Endothelial cell of umbilical vein (primary cell): ENCODE measurements at places on chromosomes 12 and 14. TPM values are rescaled to one million over a fixed set of nuclear protein-coding genes. Genes with fewer than 3 reads are reported as not detected.

The ADAMTS20 gene
- not detected in 2 replicates for total RNA-seq

The LTBP2 gene
- total RNA-seq, result 264 and 268 TPM in 2 replicates

The SLC25A21 gene
- 0.92 and 1.4 TPM in 2 replicates for total RNA-seq

The TRHDE gene
- total RNA-seq, result not detected in 2 replicates

The IRF2BPL gene
- 23.1 and 23.3 TPM in 2 replicates for total RNA-seq

The USP30 gene
- total RNA-seq, result 12.9 and 14.2 TPM in 2 replicates

- peaks cover 6% of the 10 kb centered on the region for H3K4me1 ChIP-seq
- DNase-seq, result peak; percentile 24
- peak overlapping the region; percentile 50 for H3K4me3 ChIP-seq
- H3K36me3 ChIP-seq, result no peaks in the 10 kb centered on the region
- H3K27ac ChIP-seq, result no peak overlapping the region
These were observed 496 bp downstream of the PPP2R5C start for GRCh38 chr14:101761881-101762529.

- H3K27ac ChIP-seq, result peak overlapping the region; percentile 18
- peaks cover 21% of the 10 kb centered on the region for H3K4me1 ChIP-seq
- H3K27me3 ChIP-seq, result no peaks in the 10 kb centered on the region
- no peaks in the 10 kb centered on the region for H3K36me3 ChIP-seq
- no peak overlapping the region for H3K4me3 ChIP-seq
These were observed 1189.0 kb upstream of the FLRT2 start for GRCh38 chr14:84340938-84341337.

- H3K4me1 ChIP-seq, result peaks cover 12% of the 10 kb centered on the region
- H3K27ac ChIP-seq, result peak overlapping the region; percentile 61
- DNase-seq, result peak; percentile 58
- H3K36me3 ChIP-seq, result peaks cover 4% of the 10 kb centered on the region
- H3K4me3 ChIP-seq, result no peak overlapping the region
- no peaks in the 10 kb centered on the region for H3K27me3 ChIP-seq
These were observed 14.2 kb downstream of the SEL1L start for GRCh38 chr14:81519200-81520011.

DNA sequence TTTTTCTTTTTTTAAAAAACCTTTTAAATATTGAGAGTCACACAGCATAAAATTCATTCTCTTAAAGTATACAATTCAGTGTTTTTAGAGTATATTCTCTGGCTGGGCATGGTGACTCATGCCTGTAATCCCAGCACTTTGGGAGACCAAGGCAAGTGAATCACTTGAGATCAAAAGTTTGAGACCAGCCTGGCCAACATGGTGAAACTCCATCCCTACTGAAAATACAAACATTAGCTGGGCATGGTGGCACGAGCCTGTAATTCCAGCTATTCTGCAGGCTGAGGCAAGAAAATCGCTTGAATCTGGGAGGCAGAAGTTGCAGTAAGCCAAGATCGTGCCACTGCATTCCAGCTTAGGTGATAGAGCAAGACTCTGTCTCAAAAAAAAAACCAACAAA lies 68.4 kb upstream of the BCAT1 start:
- H3K27me3 ChIP-seq, result peaks cover 3% of the 10 kb centered on the region
- H3K4me3 ChIP-seq, result no peak overlapping the region
- no peak overlapping the region for H3K27ac ChIP-seq
- no peaks in the 10 kb centered on the region for H3K36me3 ChIP-seq

DNA sequence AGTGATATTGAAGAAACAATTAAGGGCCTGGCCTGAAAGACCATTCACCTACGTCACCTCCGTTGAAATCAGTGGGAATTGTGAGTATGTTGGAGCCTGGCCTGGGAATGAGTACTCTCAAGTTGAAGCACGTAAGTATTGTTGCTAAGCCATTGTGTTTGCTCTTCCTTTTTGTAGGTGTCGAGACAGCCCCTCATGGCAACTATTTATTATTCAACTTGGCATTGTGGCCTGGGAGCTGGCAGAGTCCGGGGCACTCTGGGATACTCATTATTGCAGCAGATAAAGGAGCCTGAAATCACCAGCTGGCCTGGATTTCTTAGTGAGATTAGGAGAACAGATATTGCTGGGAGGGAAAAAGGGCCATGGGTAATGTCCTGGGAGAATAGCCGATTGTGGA lies 147.4 kb downstream of the C12orf75 start:
- H3K4me1 ChIP-seq, result peaks cover 81% of the 10 kb centered on the region
- H3K27ac ChIP-seq, result peak overlapping the region; percentile 63
- no peak overlapping the region for H3K4me3 ChIP-seq
- no peaks in the 10 kb centered on the region for H3K27me3 ChIP-seq
- no peaks in the 10 kb centered on the region for H3K36me3 ChIP-seq

- no peaks in the 10 kb centered on the region for H3K4me1 ChIP-seq
- H3K27ac ChIP-seq, result no peak overlapping the region
- H3K27me3 ChIP-seq, result no peaks in the 10 kb centered on the region
- DNase-seq, result peak; percentile 21
- no peak overlapping the region for H3K4me3 ChIP-seq
- H3K36me3 ChIP-seq, result no peaks in the 10 kb centered on the region
These were observed 82.2 kb downstream of the PAPOLA start for GRCh38 chr14:96584199-96584906.

GRCh38 chr14:47665337-47666134 lies 9.9 kb downstream of the MDGA2 start:
- no peak for DNase-seq
- H3K27me3 ChIP-seq, result no peaks in the 10 kb centered on the region
- no peak overlapping the region for H3K27ac ChIP-seq
- no peak overlapping the region for H3K4me3 ChIP-seq
- no peaks in the 10 kb centered on the region for H3K36me3 ChIP-seq
- H3K4me1 ChIP-seq, result no peaks in the 10 kb centered on the region

DNA sequence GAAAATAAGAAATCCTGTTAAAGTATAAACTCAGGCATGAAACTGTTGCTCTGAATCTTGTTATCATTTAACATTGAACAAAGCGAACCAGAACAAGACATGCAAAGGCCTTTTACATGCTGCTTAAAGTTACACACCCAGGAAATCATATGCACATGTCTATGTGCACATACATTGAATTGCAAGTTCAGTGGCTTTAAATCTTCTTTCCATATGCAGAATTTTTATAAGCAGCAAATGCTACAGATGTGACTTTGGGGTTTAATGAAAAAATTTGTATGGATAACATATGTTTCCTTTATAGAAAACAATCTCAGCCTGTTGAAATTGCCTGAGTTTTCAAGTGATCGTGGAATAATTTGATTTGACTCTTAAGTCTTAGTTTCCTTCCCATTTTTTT lies 193.9 kb downstream of the AEBP2 start:
- H3K4me1 ChIP-seq, result no peaks in the 10 kb centered on the region
- H3K36me3 ChIP-seq, result no peaks in the 10 kb centered on the region
- no peaks in the 10 kb centered on the region for H3K27me3 ChIP-seq
- H3K4me3 ChIP-seq, result no peak overlapping the region
- DNase-seq, result no peak
- H3K27ac ChIP-seq, result no peak overlapping the region

- H3K27me3 ChIP-seq, result peaks cover 26% of the 10 kb centered on the region
- no peak overlapping the region for H3K27ac ChIP-seq
- H3K4me1 ChIP-seq, result no peaks in the 10 kb centered on the region
- H3K36me3 ChIP-seq, result no peaks in the 10 kb centered on the region
- DNase-seq, result no peak
- H3K4me3 ChIP-seq, result no peak overlapping the region
These were observed 9.7 kb upstream of the PTGER2 start for GRCh38 chr14:52304248-52304904.

DNA sequence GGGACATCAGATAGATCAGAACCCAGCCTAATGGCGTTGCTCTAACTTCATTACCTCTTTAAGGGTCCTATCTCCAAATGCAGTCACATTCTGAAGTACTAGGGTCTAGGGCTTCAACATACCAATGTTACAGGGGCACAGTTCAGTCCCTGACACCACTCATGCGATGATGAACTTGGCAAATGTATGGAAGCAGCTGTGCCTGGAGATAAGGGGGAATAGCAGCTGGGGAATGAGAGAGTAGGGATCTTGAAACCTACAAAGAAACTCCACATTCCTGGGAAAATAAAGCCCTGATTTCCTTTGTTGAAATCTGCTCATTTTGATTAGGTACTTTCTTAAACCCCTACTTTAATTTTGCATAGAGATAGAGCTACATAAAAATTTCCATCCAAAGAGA lies 20.5 kb upstream of the TMCC3 start:
- DNase-seq, result peak; percentile 89
- H3K4me1 ChIP-seq, result peaks cover 26% of the 10 kb centered on the region
- no peak overlapping the region for H3K27ac ChIP-seq
- no peak overlapping the region for H3K4me3 ChIP-seq

DNA sequence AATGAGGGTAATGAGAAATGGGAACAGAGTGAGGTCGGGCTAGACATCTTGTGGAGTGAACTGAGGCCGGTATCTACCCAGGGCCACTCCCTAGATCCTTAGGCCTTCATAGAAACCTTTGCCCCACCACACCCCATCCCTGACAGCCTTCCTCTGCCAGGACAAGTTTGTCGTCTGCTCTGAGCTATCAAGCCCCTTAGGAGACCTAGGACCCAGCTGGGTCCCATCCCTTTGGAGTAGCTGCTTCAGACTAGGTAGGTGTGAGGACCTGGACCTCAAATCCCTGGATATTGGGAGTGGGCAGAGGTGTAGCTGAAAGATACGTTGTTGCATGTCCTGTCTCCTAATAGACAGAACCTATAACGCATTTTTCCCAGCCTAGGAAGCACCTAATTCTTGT lies at the start of gene TMEM253:
Gene TMEM253, plus strand, starts transcription at position 136 of the 400 bp plus-strand sequence. CDS start 278 bp downstream, outside the sequence.
- H3K36me3 ChIP-seq, result no peaks in the 10 kb centered on the region
- H3K27ac ChIP-seq, result no peak within 1 kb of the TSS
- peaks cover 26% of the 10 kb centered on the region for H3K27me3 ChIP-seq
- H3K4me1 ChIP-seq, result peaks cover 22% of the 10 kb centered on the region
- no peak within 1 kb of the TSS for H3K4me3 ChIP-seq

- H3K4me3 ChIP-seq, result no peak overlapping the region
- no peaks in the 10 kb centered on the region for H3K4me1 ChIP-seq
- no peaks in the 10 kb centered on the region for H3K36me3 ChIP-seq
- no peak overlapping the region for H3K27ac ChIP-seq
- H3K27me3 ChIP-seq, result peaks cover 4% of the 10 kb centered on the region
- no peak for DNase-seq
These were observed 92.3 kb upstream of the SCAF11 start for GRCh38 chr12:46082490-46083200.

- no peaks in the 10 kb centered on the region for H3K27me3 ChIP-seq
- H3K4me1 ChIP-seq, result peaks cover 3% of the 10 kb centered on the region
- no peaks in the 10 kb centered on the region for H3K36me3 ChIP-seq
- no peak overlapping the region for H3K27ac ChIP-seq
- no peak for DNase-seq
- no peak overlapping the region for H3K4me3 ChIP-seq
These were observed 170.7 kb upstream of the KITLG start for GRCh38 chr12:88750867-88751543.

GRCh38 chr12:13208533-13209435 lies 12.3 kb downstream of the EMP1 start:
- no peak overlapping the region for H3K4me3 ChIP-seq
- peak overlapping the region; percentile 97 for H3K27ac ChIP-seq
- no peaks in the 10 kb centered on the region for H3K27me3 ChIP-seq
- H3K4me1 ChIP-seq, result peaks cover 80% of the 10 kb centered on the region
- peaks cover 20% of the 10 kb centered on the region for H3K36me3 ChIP-seq

DNA sequence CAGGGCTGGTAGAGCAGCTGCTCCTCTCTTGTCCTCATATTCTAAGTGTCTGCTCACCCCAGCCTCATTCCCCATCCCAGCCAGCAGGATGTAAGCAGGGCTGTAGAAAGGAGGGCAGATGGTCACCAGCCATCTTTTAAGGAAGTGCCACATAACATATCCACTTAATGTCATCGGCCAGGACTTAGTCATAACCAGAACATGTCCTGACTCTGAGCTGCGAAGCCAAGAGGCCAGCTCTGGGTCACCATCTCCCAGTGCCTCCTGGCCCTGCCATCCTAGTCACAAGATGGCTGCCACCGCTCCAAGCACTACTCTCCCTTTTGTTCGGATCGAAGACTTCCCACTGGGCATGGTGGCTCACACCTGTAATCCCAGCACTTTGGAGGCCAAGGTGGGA lies 123.9 kb downstream of the PLXNC1 start:
- no peaks in the 10 kb centered on the region for H3K4me1 ChIP-seq
- no peak overlapping the region for H3K4me3 ChIP-seq

- H3K27ac ChIP-seq, result no peak overlapping the region
- H3K4me1 ChIP-seq, result no peaks in the 10 kb centered on the region
- no peaks in the 10 kb centered on the region for H3K36me3 ChIP-seq
- DNase-seq, result no peak
- no peaks in the 10 kb centered on the region for H3K27me3 ChIP-seq
These were observed 79.5 kb upstream of the C14orf180 start for GRCh38 chr14:104499784-104500760.

- no peak for DNase-seq
- H3K4me3 ChIP-seq, result no peak overlapping the region
- no peaks in the 10 kb centered on the region for H3K27me3 ChIP-seq
- H3K27ac ChIP-seq, result no peak overlapping the region
- H3K4me1 ChIP-seq, result no peaks in the 10 kb centered on the region
These were observed 98.7 kb upstream of the PDZRN4 start for GRCh38 chr12:41089438-41089837.

DNA sequence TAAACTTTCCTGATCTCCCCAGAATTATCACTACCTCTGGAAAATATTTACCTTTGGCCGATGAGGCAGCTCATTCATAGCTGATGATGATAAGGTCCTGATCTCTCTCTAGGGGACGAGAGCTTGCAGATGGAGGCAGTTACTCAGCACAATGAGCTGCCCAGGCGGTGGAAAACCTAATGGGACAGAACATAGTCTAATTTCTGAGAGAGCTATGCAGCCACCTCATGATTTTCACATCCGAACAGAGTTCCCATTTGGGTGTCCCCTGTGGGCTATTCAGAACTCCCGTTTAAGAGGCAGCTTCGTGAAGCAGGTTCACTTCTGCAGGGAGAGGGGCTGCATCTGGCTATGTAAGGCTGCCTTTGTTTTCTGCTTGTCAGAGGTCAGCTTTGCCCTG lies 724.6 kb upstream of the TMEM132C start:
- no peak for DNase-seq
- no peaks in the 10 kb centered on the region for H3K36me3 ChIP-seq
- H3K27me3 ChIP-seq, result no peaks in the 10 kb centered on the region
- no peak overlapping the region for H3K27ac ChIP-seq
- H3K4me3 ChIP-seq, result no peak overlapping the region

GRCh38 chr12:57342207-57342691 lies 88.6 kb downstream of the R3HDM2 start:
- peak; percentile 5 for DNase-seq
- H3K4me1 ChIP-seq, result no peaks in the 10 kb centered on the region
- H3K27ac ChIP-seq, result no peak overlapping the region
- H3K4me3 ChIP-seq, result no peak overlapping the region

- no peaks in the 10 kb centered on the region for H3K27me3 ChIP-seq
These were observed 57.4 kb downstream of the APOBEC1 start for GRCh38 chr12:7608184-7608911.

DNA sequence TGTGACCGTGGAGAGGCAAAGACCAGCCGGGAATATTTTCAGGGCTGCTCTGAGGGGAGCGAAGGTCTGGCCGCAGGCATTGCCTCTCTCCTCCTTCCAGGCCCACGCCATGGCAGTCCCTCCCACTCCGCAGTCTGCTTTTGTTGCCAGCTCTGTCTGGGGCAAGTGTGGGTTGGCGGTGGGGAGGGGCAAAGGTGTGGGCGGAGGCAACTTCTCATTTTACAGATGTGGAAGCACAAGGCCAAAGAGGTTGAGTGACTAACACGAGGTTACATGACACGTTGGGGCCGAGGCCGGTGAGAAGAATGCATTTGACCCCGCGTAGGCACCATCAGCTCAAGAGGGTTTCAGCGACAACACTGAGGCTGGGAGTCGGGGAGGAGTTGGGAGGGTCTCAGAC lies 6.1 kb upstream of the FAIM2 start:
- H3K27ac ChIP-seq, result no peak overlapping the region
- peaks cover 4% of the 10 kb centered on the region for H3K4me1 ChIP-seq
- no peak overlapping the region for H3K4me3 ChIP-seq
- peak; percentile 69 for DNase-seq
- H3K36me3 ChIP-seq, result no peaks in the 10 kb centered on the region
